Fibroblast of skin of scalp (primary cell): ENCODE measurements at places on chromosomes 1 and 21.
A peak's percentile ranks its signal among the peaks of the same experiment; 100 is the strongest.

DNA sequence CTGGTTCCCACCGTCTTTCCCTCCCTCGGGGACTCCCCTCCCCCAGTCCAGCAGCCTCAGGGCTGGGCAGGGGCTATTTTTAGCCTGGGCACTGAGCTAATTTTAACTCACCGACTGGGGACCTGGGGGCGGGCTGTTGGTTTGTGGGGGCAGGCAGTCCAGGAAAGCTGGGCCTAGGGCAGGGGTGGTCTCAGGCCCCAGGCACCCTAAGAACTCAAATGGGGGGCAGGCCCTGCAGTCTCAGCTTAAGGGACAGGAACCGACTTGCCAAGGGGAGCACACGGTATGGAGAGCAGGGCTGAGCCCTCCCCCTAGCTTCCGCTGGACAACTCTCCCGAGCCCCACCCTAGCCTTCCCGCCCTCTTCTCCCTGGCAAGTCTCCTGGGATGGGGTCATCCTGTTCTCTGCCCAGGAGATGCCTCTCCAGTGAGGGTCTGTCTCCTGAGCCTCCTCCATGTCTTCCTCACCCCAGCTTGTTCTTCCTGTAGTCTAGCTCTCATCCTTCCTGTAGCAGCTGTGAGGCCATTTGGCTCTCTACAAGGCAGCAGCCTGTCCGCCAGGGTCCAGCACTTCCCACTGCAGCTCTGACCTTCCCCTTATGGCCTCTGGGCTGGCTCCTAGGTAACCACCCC is 10.1 kb downstream of the MEF2D start:
- DNase-seq, result peak; percentile 61

- DNase-seq, result no peak
These were observed 45.1 kb downstream of the CRP start for GRCh38 chr1:159669338-159669737.

GRCh38 chr1:114092186-114093062 is 61.2 kb downstream of the SYT6 start:
- peak; percentile 34 for DNase-seq

DNA sequence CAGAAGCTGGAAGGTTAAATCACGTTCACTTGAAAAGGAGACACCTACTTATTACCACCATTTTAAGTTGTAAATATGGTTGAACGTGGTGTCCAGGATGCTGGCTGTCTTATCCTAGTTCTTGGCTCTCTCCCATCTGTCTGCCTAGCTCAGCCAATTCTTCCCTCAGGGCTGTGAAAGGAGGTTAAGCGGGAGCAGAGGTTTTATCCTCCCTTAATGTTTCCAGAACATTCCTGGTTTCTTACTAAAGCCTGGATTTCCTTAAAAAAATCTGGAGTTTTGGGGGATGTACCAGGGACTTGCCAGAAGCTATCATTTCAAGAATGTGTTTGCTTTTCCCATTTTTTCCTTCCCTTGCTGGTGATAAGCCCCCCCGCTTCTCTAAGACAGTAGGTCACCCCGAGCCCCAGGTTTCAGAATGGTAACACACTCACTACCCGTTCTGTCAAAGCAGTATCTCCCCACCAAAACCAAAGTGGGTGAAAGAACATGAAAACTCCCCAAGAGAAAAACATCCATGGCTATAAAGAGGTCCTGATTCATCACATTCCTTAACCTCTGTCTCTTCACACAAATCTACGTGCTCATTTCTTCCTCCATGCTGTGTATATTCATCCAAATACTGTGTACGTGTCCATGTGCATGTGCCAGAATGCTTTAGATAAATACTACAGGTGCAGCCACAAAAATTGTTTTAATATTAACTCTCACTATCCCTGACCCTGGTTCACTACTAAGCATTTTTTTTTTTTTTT is 114.7 kb downstream of the MAP3K21 start:
- no peak for DNase-seq

DNA sequence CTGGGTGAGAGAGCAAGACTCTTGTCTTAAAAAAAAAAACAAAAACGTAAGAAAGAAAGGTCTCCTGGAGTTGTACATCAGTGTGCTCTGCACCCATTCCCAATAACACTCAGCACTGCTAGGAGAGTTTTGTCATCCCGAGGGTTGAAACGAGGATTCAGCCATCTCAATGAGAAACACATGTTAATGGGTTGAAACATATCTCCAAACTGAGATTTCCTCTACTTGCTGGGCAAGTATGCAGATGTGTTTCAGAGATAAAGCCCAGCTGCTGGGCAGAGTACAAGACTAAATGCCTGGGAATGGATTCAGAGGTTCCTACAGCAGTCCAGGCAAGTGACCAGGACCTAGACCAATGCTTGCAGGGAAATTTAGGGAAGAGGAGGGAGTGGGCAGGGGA is 2.6 kb upstream of the MFN2 start:
- no peak for DNase-seq

DNA sequence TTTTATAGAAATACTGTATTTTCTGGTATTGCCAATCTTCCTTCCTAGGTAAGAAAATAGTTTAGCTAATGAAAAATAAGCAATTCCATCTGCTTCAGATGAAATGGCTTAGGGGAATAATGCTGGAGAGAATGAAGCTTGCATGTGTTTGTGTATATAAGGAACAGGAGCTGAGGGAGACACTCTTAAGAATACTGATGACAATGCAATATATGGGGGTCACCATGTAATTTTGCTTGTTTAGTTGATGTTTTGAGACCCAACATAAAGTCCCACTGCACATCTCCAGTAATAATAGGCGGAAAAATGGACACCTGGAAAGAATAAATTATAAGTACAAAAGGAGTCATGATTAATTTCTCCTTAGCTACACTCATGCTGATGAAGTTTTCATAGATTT is 110.8 kb upstream of the BRINP3 start:
- no peak for DNase-seq

GRCh38 chr1:229283183-229283611 is 12.3 kb downstream of the RAB4A start:
- no peak for DNase-seq

- DNase-seq, result no peak
These were observed 973.2 kb downstream of the NCAM2 start for GRCh38 chr21:21971384-21971783.

GRCh38 chr1:193339401-193339800 is 153.0 kb upstream of the B3GALT2 start:
- DNase-seq, result no peak

- DNase-seq, result no peak
These were observed 162.8 kb downstream of the HUNK start for GRCh38 chr21:32035617-32036016.

GRCh38 chr1:115466433-115466832 is 128.4 kb upstream of the NGF start:
- peak; percentile 46 for DNase-seq

DNA sequence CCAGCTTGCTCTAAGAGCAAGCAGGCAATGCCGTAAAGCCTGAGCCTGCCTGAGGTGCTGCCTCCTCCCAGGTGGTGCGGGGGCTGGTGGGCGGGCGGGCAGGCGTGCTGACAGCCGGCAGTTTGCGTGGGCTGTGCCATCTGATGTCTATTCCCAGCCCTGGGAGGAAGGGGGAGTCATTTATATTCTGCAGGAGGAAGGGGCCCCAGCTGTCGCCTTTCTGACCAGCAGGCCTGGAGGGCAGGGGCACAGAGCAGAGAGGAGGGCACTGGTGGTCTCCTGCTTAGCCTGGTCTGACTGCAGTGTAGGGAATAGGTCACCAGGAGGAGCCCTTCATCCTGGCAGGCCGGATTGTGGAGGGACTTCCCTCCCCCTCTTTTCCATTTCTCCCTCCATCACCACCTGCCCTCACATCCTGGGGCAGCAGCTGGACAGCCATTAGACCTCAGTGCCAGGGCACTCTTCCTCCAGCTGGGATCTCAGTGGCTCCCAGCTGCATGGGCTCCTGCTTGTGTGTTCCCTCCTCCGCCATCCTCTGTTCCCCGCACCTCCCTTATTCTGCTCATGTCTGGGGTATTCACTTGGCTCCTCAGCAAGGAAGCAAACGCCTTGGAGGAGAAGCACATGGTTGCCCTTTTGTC is 4.4 kb downstream of the CYB561D1 start:
- DNase-seq, result peak; percentile 29

- no peak for DNase-seq
These were observed 65.7 kb upstream of the APP start for GRCh38 chr21:26236281-26236680.

DNA sequence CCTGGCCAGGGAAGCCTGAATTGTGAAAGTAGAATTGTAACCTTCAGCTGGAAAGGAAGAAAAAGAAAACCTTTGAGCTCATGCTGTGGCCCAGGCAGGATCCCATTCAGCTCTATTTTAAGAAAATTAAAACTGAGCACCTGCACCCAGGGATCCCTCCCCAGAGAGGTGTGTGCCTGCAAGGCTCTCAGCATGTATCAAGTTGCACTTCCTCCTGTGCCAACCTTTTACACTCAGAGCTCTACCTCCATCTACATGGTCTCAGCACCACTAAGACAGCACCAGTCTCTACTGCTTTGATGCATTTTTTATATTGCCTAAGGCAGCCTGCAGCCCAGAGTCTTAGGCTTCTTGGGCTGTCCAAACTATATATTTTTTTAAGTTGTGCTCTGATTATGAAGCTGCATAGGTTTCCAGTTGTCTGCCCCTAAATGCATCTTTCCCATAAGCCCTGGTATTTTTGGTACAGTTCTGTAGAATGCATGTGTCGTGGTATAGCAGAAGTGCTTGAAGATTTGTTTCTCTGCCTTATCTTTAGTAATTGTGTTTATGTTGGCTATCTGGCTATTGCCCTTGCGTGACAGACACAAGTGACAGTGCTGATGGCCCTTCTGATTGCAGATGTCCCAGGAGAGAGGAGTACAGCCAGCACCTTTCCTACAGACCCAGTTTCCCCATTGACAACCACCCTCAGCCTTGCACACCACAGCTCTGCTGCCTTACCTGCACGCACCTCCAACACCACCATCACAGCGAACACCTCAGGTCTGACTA is 63.1 kb downstream of the PTPRC start:
- no peak for DNase-seq
